ENCODE measurements at places on chromosomes 6 and 20. TPM values are rescaled to one million over a fixed set of nuclear protein-coding genes. Genes with fewer than 3 reads are reported as not detected.

DNA sequence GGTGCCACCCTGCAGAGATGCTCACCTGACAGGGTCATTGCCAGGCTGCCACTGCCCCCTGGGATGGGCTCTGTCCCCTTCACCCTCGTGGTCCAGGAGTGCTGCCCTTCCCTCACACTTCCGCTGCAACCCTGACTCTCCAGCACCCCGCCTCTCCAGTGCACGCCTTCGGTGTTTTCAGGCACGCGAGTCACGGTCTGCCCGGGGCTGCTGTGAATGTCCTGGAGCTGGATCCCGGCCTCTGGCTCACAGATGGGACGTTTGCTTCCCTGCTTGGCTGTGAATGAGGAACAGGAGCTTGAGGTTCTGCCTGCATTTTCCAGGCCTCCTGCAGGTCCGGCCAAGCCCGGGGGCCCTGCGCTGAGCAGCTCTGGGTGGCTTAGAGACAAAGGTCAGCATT is 343.4 kb downstream of the SMOC2 start:
- H3K4me3 ChIP-seq: no peak overlapping the region
- peaks cover 3% of the 10 kb centered on the region for H3K27me3 ChIP-seq
- no peak overlapping the region for H3K27ac ChIP-seq
- no peak for DNase-seq

DNA sequence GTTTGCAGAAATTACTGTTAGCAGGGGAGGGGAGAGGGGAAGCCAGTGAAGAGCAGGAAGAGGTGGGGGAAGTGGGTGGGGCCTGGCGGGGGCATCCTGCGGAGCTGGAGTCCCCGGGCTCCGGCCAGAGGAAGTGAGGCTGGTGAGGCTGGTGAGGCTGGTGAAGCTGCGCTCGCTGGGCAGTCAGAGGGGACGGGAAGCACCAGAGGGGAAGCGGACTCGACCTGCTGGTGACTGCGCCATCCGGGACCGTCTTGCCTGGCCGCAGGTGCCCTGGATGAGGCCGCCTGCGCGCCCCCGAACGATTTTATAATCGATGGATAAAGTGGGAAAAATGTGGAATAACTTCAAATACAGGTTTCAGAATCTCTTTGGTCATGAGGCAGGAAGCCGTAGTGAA is 635.3 kb upstream of the MARCKS start:
- no peak overlapping the region for H3K4me3 ChIP-seq
- no peak for DNase-seq
- H3K4me1 ChIP-seq: no peaks in the 10 kb centered on the region
- no peaks in the 10 kb centered on the region for H3K27me3 ChIP-seq

DNA sequence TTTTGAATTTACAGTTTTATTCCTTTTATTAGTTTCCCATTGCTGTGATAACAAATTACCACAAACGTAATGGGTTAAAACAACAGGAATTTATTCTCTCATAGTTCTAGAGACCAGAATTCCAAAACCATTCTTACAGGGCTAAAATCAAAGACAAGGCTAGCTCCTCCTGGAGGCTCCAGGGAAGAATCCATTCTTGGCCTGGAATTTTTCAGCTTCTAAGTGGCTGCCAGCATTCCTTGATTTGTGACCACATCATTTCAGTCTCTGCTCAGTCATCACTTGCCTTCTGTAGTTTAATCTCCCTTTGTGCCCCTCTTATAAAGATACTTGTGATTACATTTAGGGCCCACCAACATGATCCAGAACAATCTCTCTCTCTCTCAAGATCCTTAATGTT is 897 bp upstream of the SEL1L2 start:
- H3K4me3 ChIP-seq: no peak overlapping the region
- H3K4me1 ChIP-seq: peaks cover 7% of the 10 kb centered on the region
- DNase-seq: no peak
- no peaks in the 10 kb centered on the region for H3K36me3 ChIP-seq

GRCh38 chr6:63742060-63742459 is 106.5 kb downstream of the PHF3 start:
- H3K4me3 ChIP-seq: no peak overlapping the region
- no peak overlapping the region for H3K27ac ChIP-seq
- no peaks in the 10 kb centered on the region for H3K27me3 ChIP-seq
- H3K36me3 ChIP-seq: no peaks in the 10 kb centered on the region
- DNase-seq: no peak

- H3K27me3 ChIP-seq: no peaks in the 10 kb centered on the region
- no peak overlapping the region for H3K4me3 ChIP-seq
- H3K27ac ChIP-seq: no peak overlapping the region
Observed at GRCh38 chr6:113586413-113587077, 270.6 kb upstream of the MARCKS start.

- H3K27ac ChIP-seq: peak overlapping the region; percentile 26
- H3K36me3 ChIP-seq: no peaks in the 10 kb centered on the region
- H3K4me1 ChIP-seq: peaks cover 55% of the 10 kb centered on the region
- DNase-seq: peak; percentile 27
Observed at GRCh38 chr6:28944412-28944865, 20.7 kb upstream of the TRIM27 start.

GRCh38 chr6:118344014-118344670 is 204.0 kb upstream of the PLN start:
- H3K36me3 ChIP-seq: no peaks in the 10 kb centered on the region
- no peaks in the 10 kb centered on the region for H3K4me1 ChIP-seq
- no peak overlapping the region for H3K27ac ChIP-seq
- DNase-seq: no peak
- no peaks in the 10 kb centered on the region for H3K27me3 ChIP-seq

- no peak overlapping the region for H3K27ac ChIP-seq
- H3K4me1 ChIP-seq: no peaks in the 10 kb centered on the region
- no peaks in the 10 kb centered on the region for H3K36me3 ChIP-seq
- H3K4me3 ChIP-seq: no peak overlapping the region
- no peaks in the 10 kb centered on the region for H3K27me3 ChIP-seq
- DNase-seq: no peak
Observed at GRCh38 chr6:151430886-151431285, 21.0 kb downstream of the RMND1 start.

GRCh38 chr20:44738813-44739477 is 6.7 kb upstream of the KCNK15 start:
- H3K36me3 ChIP-seq: no peaks in the 10 kb centered on the region
- H3K27me3 ChIP-seq: no peaks in the 10 kb centered on the region
- H3K4me3 ChIP-seq: no peak overlapping the region
- peaks cover 3% of the 10 kb centered on the region for H3K4me1 ChIP-seq
- peak; percentile 66 for DNase-seq

- no peaks in the 10 kb centered on the region for H3K4me1 ChIP-seq
- no peak overlapping the region for H3K4me3 ChIP-seq
- no peaks in the 10 kb centered on the region for H3K36me3 ChIP-seq
- DNase-seq: no peak
Observed at GRCh38 chr6:113457751-113458150, 399.4 kb upstream of the MARCKS start.

Gene CRIP3
- total RNA-seq: 56.8 TPM
